CD8-positive, alpha-beta T cell (primary cell): ENCODE measurements at places on chromosomes 16 and 17.

DNA sequence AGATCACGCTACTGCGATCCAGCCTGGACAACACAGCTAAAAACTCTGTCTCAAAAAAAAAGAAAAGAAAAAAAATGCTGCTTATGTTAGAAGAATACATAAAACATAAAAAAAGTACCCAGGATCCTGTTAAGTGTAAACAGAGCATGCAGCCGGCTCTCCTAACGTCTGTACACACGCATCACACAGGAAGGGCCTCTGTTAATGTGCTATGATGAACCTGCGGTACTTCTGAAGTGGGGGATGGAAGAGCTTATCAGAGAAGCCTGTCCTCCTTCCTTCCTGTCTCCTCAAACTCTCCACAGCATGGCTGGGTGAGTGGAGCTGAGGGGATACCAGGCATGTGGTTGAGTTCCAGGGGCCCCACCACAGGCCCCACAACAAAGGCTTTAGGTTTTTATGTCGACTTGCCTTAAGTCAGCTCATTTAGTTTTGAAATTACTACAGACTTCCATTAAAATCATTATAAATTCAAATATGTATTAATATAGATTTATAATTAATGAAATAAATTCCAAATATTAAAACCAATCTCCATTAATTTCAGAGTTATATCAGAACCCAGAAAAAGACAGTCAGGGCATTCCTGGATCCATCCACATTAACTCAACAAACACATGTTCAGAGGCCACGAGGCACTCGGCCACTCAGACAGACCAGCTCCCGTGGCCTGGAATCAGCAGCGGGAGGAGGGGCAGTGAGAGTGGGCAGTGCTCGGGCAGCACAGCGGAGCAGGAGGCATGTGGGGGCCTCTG is 11.7 kb downstream of the CCDC57 start:
- peak; percentile 53 for DNase-seq

DNA sequence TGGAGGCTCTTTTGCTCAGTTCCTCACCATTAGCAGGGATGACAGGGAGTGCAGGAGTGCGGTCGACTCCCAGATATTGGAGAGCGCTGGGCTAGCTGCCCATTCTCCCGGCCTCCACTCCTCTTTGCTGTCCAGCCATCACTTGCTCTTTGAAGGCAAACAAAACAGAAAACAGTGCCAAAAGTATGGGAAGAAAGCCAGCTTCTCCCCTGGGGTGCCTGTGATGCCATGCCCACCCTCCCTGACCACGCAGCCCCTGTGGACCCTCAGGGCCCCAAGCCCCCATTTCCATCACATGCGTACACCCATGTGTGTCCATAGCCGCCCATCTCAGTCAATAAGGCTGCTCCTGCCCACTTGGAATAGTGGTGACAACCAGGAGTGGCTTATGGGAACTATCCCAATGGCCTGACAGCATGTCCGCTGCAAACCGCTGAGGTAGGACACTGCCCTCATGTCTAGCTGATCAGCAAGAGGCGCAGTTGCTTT is 30.0 kb downstream of the MAPT start:
- DNase-seq = no peak

- peak; percentile 64 for DNase-seq
These were observed 44.0 kb downstream of the PRAC1 start for GRCh38 chr17:48678141-48678971.

- no peak for DNase-seq
These were observed 73.6 kb downstream of the OR1D5 start for GRCh38 chr17:2989855-2990254.

GRCh38 chr17:7005716-7006115 is 6.7 kb upstream of the RNASEK start:
- no peak for DNase-seq

- DNase-seq = no peak
These were observed 2.8 kb downstream of the ZNF319 start for GRCh38 chr16:57997528-57998265.

GRCh38 chr17:50220811-50221210 is 19.4 kb upstream of the COL1A1 start:
- no peak for DNase-seq

DNA sequence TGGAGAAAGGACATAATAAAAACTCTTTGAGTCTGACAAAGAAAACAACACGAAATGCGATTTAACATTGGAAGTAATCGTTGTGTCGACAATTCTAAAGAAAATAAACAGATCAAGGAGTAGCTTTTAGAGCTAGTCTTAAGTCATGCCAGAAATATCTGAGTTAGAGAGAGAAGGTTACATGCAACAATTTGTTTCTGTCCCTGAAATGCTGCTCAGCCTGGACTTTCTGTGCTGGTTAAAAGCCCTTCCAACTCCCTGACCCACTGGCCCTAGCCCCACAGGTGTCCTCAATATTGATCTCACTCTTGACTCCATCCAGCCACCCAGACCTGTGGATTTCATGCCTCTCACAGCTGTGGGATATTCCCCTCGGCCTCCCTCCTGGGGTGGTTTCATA is 33.2 kb upstream of the TEX2 start:
- no peak for DNase-seq

DNA sequence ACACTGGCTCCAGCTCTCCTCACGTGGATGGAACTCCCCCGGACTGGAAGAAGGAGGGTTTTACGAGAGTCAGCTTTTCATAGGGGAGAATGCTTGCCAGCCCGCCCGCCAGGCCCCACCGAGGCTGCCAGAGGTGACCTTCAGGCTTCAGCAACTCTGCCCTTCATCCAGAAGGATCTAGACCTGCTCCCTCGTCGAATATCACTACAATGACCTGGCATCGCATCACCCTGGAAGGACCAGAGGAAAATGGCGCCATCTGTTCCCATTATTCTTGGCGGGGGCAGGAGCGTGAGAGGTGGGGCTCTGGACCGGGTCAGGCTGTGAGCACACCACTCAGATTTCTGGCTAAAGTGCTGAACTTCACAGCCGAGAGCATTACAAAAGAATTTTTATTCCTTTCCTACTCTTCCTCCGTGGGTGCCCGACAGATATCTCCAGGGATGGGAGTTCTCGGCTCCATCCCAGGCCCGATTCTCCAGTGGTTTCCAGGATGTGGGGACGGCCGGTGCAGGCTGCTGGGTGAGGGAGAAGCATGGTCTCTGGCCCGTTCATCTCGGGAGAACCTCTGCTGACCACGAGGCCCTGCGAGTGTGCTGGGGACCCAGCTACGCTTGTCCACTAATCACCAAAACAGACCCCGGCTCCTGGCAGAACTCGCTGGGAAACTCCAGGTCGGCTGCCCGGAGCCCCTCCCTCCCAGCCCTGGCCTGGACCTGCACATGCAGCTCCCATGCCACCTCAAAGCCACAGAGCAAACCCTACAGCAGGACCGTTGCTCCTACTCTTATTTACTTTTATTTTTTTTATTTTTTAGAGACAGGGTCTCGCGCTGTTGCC is 36.8 kb upstream of the ZNF469 start:
- DNase-seq = no peak

GRCh38 chr17:6753006-6753445 is 2.8 kb upstream of the XAF1 start:
- peak; percentile 86 for DNase-seq

- DNase-seq = peak; percentile 60
These were observed 517 bp downstream of the RUNDC1 start for GRCh38 chr17:42980766-42981397.

DNA sequence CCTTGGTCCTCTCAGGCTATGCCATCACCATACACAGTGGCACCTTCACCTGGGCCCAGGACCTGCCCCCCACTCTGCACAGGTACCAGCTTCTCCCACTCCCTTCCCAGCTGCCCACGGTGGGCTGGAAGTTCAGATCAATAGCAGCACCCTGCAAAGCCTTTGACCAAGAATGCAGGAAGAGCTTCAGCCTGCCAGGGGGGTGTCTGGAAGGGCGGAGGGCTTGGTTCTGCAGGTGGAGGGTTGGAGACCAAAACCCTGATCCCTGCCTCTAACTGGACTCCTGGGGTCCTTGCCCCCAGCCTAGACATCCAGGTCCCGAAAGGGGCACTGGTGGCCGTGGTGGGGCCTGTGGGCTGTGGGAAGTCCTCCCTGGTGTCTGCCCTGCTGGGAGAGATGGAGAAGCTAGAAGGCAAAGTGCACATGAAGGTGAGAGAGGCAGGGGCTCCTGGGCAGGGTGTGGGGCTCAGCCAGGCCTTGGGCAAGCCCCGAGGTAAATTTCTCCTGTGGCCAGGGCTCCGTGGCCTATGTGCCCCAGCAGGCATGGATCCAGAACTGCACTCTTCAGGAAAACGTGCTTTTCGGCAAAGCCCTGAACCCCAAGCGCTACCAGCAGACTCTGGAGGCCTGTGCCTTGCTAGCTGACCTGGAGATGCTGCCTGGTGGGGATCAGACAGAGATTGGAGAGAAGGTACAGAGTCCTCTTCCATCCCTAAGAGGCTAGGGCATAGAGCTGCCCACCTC is 34.3 kb downstream of the ABCC3 start:
- no peak for DNase-seq

DNA sequence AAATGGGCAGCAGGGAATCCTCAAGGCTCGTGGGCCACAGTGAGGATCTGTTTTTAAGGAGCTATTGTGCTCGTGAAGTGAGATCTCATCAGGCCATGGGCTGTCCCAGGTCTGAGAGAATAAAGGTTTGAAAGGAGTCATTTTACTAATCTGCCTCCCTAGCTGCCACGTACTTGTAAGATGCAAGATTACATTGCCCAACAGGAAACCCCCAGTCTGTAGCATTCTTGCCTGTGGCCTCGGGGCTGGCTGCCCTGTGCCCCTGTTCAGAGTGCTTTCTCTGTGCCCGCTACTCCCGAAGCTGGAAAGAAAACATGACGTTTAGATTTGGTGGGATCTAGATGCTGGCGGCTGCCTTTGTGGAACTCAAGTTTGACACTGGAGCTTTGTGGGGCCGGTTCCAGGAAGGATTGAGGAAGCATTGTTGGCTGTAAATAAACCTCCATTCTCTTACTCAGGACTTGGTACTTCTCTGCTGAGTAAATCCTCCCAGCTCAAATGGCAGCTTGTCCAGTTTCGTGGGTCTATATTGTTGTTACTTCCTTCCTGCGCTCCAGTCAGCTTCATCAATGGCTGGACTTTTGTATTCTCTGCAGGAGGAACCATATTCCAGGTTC is 21.2 kb downstream of the SAP30BP start:
- peak; percentile 35 for DNase-seq

- peak; percentile 75 for DNase-seq
These were observed at the start of gene CACNB1 for GRCh38 chr17:39197380-39198185. Gene CACNB1 (minus strand): TSS chr17:39197669. CDS start chr17:39197495, 174 bp downstream.

DNA sequence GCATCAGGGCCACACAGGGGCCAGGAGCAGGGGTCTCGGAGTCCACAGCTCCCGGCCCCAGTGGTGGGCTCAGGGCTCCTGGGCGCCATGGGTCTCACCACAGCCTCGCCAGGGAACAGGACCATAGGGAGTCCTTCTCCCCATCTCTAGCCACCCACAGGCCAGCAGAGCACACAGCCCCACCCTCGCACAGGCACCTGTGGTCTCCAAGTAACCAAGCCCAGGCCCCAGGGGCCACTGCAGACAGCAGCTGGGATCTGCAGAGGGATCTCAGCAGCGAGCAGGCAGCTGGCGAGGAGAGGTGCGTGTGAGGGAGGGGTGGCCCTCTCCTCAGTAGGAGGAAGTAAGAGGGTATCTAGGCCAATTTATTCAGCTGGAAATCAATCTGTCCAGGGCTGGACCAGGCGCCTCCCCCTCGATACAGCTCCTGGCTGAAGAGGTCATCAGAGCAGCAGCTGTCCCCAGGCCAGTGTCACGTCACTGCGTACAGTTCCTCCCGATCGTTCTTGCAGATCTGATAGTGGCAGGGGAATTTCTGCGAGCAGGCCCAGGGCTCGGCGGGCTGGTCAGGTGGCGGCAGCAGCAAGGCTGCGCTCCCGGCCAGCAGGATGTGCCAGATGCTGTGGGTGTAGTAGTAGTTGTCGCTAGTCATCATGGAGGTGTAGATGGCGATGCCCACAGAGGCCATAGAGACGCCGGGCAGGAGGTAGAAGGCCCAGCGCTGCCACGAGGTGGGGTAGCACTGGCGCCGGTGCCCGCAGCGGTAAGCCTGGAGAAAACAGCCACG is 1.4 kb upstream of the MRPL28 start:
- DNase-seq = no peak

GRCh38 chr17:65584604-65585521 is 23.4 kb upstream of the AXIN2 start:
- DNase-seq = no peak

GRCh38 chr17:8520981-8521380 is 85.3 kb downstream of the NDEL1 start:
- no peak for DNase-seq

- DNase-seq = no peak
These were observed 7.8 kb upstream of the RNASEK start for GRCh38 chr17:7004398-7005253.

DNA sequence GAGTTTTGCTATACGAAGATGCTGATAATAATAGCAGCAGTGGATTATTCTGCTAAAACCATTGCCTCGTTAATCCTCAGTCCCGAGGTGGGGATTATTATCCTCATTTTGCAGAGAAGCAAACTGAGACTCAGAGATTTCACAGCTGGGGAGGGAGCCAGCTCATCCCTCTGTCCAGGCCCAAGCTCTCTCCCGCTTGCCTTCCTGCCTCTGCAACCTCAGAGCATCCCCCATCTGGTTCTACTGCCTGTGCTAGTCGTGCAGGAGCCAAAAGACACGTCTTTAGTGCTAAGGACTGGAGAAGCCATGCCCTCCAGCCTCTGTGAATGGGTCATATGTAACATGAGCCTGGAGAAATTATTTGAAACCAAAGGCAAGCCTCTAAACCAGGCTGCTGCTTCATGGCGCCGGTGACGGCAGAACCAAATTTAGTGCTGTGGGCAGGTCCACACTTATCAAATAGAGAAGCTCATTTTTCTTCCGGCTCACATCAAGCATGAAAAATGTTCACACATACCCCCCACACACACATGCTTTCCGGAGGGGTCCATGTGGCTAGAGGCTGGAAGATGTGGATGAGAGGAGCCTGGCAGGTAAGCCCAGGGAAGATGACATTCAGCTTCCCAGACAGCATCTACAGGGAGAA is 13.5 kb downstream of the MAPT start:
- DNase-seq = no peak

DNA sequence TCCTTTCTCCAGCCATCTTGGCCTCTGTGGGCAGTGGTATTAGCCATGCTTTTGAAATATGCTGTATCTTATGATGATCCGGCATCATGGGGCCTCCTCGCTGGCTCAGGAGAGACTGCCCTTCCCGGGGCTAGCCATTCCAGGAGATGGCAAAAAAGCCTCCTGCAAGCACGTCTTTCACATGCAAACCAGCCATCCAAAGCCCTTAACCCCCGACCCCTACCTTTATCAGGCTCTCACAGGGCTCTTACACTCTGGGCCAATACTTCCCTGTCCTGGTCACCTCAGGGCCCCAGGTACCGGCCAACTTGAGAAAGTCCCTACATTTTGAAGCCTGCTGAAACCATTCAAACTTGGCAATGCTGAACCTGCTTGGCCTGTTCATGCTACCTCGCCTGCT is 36.4 kb downstream of the MYH13 start:
- no peak for DNase-seq

- no peak for DNase-seq
These were observed 2.8 kb downstream of the WNT3 start for GRCh38 chr17:46815474-46816353.

DNA sequence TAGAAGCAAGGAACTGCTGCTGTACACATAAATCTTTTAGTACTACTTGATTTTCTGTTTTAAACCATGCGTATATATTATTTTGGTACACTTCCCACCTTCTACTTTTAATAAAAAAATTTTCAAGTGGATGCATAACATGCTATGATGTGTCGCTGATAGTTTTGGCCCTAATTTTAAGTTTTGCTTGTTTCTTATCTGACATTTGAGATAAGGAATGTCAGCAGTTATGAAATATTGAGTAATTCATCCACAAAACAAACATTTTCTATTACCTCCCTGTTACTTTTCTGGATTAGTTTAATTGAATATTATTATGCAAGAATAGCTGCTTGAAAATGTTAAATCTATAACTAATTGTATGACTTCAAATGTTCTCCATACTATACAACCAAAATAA is 35.8 kb downstream of the N4BP1 start:
- no peak for DNase-seq
